ENCODE measurements at places on chromosomes 7 and 10.

DNA sequence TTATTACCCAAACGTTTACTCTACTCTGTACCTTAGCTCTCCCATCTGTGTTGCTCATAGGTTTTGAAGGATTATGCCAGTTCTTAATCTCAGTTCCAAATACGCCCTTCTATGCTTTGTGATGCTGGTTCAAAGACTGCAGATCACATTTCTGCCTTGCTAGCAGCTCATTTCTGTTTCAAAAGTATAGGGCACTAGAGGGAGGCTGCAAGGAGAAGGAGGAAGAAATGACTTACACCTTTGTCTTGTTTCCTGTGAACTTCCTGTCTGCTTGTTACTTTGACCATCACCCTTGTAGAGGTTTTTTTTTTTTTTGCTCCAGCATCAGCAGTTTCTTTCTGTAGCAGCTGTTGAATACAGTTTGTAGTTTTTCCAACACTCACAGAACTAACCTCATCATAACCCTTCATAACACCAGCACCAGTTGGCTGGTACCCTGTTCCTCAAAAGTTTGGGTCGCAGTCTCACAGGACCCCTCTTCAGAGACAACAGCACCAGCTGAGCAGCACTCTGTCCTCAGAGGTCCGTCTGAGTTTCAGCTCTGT is 16.5 kb downstream of the SLK start:
- DNase-seq: peak; percentile 26

- peak; percentile 38 for DNase-seq
Observed at GRCh38 chr7:134710854-134711624, 64.4 kb downstream of the BPGM start.

GRCh38 chr10:44827431-44828006 is 83.6 kb upstream of the TMEM72 start:
- DNase-seq: peak; percentile 26

DNA sequence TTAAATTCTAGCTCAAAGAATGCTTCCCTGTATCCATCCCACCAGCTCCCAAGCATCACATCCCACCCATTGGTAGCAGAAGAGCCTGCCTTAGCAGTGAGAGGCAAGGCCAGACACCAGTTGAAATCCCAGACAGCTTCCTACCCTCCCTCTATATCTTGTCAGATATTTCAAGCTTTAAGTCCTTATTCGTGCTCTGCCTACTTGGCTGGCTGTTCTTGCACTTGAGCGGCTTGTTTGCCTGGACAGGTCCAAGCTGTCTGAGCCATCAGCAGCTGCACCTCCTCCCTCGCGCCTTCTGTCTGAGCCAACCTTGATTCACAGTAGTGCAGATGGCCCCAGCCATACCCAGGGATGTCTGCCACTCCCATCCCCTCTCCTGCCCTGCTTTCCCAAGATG is 16.4 kb downstream of the LRRC4 start:
- DNase-seq: no peak

- DNase-seq: peak; percentile 17
Observed at GRCh38 chr7:151752816-151753595, 123.9 kb downstream of the PRKAG2 start.

- DNase-seq: no peak
Observed at GRCh38 chr7:132771301-132771730, 195.0 kb upstream of the PLXNA4 start.

DNA sequence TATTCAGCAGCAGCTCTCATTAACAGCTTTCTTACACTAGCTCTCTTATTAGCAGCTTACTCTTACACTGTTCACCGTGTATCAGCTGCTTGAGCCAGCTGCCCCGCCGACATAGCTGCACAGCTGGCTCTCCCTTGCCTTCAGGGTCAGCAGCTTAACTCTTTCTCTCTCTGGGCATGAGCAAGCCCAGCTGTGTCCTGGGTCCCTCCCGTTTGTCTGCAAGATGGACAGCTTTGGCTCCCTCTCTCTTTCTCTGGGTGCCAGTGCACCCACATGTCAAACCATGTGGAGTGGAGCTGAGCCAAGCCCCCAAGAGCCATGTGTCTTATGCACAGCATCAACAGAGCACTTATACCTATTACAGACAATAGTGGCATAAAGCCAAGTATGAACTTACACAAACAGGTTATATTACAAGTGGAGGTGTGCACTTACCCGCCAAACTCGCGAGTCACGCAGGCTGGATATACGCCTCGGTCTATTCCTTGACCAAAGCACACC is 35.7 kb upstream of the MTPAP start:
- DNase-seq: peak; percentile 32

- peak; percentile 94 for DNase-seq
Observed at GRCh38 chr7:144019457-144019856, 19.3 kb downstream of the OR6B1 start.

DNA sequence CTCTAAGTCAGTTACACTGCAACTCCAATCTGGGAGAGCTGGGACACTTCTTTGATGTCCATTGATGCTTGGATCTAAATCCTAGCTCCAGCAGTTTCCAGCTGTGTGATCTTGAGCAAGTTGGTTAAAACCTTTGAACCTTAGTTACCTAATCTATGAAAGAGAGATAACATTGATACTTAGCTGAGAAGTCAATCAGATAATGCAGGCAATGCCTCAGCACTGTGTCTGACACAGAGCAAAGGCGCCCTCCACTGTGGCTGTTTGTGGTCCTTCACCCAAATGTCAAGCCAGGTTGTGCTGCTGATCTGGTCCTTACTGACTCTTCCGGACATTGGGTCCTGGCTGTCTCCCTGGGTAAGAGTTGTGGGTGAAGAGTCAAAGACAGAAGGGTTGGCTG is 20.2 kb downstream of the DNTT start:
- DNase-seq: no peak

DNA sequence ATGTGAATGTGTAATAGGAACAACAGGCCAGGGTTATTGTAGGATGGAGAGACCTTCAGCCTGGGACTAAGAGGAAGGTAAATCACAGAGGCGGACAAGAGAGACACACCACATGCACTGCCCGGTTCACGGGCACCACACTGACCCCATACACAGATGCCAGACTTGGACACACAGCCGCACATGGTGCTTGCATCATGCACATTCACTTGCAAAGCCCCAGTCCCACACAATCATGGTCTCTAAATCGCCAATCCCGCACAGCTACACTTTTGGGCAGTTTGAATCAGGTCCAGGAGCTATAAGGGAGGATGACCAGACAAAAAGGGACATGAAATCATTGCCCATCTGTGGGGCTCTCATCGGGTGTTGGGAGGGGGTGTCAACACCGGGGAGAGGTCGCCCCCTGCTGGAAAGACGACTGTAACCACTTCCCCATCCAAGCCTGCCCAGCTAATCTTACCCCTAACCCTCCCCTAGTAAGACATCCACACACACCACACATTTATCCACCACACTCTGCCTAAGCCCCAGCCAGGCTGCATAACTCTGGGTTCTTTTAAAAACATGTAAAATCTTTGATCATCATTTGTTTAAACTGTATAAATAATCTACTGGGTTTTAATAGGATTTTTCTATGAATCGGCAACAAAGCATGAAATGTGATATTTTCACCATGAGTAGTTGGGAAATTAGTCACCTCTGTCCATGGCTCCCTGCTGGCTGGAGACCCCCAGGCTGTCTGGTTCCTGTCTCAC is 40.5 kb upstream of the SLF2 start:
- peak; percentile 50 for DNase-seq

DNA sequence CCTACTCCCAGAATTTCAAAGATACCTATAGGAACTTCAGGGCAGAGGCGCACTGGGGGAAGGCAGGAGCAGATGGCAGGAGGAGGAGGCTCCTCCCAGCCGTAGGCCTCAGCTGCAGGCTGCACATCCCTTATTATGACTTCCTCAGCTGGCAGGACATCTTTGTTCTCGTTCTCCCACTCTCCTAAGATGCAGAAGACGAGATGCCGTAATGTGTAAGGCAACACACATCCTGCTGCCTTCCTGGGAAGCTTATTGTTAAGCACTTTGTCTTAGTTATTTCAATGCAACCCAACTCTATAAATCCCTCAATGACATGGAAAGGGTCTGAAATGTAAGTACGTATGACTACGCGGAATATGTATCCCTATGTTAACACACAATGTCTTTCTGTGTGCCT is 599.8 kb upstream of the MGMT start:
- no peak for DNase-seq

- no peak for DNase-seq
Observed at GRCh38 chr10:102279104-102279503, 33.8 kb downstream of the GBF1 start.

DNA sequence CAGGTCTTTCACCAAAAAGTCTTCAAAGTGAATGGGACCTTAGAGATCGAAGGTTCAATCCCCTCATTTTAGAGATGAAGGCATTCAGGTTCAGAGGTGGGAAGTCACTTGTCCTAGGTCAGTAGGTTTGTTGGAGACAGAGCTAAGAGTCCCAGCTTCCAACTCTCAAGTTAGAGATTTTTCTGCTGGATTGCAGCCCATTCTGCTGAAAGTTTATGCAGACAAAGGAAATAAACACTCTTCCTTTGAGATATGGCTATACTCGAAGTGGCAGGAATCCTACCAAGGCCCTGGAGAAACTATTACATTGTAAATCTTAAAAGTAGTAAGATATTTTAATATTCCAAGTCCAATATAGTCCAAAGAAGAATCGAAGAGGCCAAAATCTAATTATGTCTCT is 64.4 kb downstream of the LYZL1 start:
- no peak for DNase-seq

DNA sequence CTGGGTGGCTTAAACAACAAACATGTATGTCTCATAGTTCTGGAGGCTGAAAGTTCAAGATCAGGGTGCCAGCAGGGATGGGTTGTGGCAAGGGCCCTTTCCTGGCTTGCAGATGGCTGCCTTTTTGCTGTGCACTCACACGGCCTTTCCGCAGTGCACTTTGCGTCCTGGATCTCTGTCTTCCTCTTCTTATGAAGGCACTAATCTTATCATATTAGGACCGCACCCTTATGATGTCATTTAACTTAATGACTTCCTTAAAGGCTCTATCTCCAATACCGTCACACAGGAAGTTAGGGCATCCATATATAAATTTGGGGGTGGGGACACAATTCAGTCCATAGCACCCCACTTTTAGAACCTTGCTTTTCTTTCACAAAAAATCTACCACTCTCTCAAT is 255.2 kb downstream of the SNX13 start:
- DNase-seq: no peak

GRCh38 chr10:11015446-11015934 is 2.2 kb upstream of the CELF2 start:
- DNase-seq: peak; percentile 11

DNA sequence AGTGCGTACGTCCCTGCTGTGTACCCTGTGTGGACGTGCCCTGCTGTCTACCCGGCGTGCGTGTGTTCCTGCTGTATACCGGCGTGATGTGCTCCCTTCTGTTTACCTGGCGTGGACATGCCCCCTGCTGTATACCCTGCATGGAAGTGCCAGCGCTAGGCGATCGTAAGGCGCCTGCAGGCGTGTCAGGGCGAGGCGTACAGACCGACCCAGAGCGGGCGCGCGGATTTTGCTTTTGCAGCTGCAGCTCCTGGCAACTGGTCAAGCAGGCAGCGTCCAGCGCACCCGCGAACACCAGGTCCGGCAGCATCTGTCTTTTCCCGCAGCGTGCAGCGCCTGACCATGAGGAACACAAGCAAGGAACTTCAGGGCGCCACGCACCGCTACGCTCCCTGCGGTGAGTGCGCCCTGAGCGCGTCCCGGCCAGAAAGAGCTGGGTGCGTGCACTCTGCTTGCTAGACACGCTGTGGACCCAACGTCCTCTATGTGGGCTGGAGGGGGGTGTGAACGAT is 680 bp downstream of the C7orf57 start:
- peak; percentile 31 for DNase-seq

GRCh38 chr10:51585742-51586141 is 113.7 kb downstream of the CSTF2T start:
- no peak for DNase-seq

- peak; percentile 90 for DNase-seq
Observed at GRCh38 chr7:64999165-65000004, 7.1 kb downstream of the ERV3-1 start.

- DNase-seq: no peak
Observed at GRCh38 chr7:114365791-114366190, 48.8 kb upstream of the FOXP2 start.

GRCh38 chr7:80133361-80134114 is 1.1 kb upstream of the GNAI1 start:
- no peak for DNase-seq

- peak; percentile 85 for DNase-seq
Observed at GRCh38 chr10:78972160-78972946, 96.4 kb upstream of the ZMIZ1 start.

DNA sequence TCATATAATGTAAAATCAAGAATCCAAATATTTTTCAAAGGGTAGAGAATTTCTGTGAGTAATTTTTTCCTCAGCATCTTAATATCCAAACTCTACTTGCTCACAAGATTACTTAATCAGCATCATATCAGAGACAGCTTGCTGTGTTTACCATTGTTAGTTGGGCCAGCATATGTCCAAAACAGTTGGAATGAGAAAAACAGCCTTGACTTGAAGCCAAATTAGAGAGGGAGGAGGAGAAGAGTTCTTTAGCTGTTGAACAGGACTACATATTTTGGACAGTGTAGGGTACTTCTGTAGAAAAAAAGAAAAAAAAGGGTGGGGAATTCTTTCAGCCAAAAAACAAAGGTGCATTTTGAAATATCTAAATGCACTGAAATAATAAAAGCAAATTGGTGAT is 69.8 kb downstream of the HDAC9 start:
- DNase-seq: peak; percentile 41

GRCh38 chr7:92809397-92809759 is 27.0 kb downstream of the CDK6 start:
- DNase-seq: no peak

DNA sequence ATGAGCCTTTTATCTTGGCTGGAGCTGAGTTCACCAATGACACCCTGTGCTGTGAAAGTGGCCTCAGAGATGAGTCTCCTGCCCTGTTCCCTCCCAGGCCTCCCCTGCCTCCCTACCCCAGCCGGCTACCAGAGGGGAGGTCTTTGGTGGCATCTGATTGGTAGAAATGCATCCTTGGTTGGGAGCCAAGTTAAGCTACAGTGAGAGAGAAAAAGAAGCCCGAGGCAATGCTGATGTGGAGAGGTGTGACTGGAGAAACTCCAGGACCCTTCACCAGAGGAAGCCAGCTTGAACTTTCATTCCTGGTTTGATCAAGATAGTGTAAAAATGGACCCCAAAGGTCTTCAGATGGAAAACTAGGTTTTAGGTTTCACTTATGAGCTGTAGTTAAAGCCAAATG is 191.1 kb upstream of the TCF7L2 start:
- no peak for DNase-seq

- DNase-seq: peak; percentile 80
Observed at GRCh38 chr10:72328045-72328828, 26.5 kb downstream of the DNAJB12 start.

GRCh38 chr10:21707498-21707897 is 173.5 kb downstream of the MLLT10 start:
- DNase-seq: no peak

- DNase-seq: peak; percentile 67
Observed at GRCh38 chr7:94276795-94277194, 117.9 kb upstream of the COL1A2 start.

- DNase-seq: peak; percentile 27
Observed at GRCh38 chr10:12605580-12606405, 256.4 kb downstream of the CAMK1D start.

Measured in cardiac fibroblast (primary cell).